Karpas-422 (cell line): ENCODE measurements at places on chromosomes 12 and 14. TPM values are rescaled to one million over a fixed set of nuclear protein-coding genes. Genes with fewer than 3 reads are reported as not detected.

PPP1R36 gene
- 0.18 and 1.7 TPM in 2 replicates for total RNA-seq

DNA sequence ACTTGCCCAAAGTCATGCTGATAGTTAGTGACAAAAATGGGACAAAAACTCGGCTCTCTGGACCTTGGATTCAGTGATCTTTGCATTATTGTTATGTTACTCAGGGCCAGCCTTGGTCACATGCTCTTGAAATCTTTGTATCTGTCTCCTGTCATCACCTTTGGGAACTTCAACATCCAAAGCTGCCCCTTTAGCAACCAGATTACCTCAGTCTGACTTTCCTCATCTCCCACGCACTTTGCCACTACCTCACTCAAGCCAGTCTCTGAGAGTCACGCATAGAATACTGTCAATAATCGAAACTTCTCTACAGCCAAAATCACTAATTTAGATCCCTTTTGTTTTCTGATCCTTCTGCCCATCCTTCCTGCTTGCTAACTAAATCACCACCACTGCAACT lies 90.8 kb upstream of the DAAM1 start:
- no peak for DNase-seq

DNA sequence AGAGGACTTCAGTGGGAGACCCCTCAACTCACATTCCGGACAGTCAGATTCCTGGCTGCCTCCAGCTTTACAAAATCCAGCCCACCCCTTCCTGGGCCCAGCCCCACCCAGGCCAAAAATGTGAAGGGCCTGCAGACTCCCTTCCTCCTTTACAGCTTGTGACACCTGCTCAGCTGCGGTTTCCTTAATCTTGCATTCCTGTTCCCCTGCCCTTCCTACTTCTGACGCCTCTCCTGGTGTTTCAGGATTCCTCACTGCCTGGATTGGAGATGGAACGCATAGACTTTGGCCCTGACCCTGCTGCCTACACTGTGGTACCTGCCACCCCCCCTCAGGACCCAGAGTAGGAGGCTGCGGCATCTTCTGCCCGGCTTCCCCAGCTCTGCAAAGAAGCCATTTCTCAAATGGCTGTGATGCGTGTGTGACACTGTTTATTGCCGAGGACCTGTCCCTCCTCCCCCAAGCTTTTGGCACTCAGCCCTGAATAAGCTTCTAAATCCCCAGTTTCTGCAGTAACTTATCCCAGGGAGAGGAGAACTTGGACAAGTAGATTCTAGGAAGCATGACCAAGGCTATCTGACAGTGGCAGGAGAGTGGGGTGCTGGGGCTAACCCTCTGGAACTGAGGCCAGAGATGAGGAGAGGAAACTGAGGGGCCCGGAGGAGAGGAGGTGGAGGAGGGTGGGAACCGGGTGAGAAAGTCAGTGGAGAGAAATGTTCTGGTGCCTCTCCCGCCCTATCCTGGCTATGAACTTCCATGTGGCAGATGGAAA lies 24.9 kb upstream of the BCDIN3D start:
- DNase-seq: no peak

GRCh38 chr12:15544589-15544988 lies 222.3 kb downstream of the PTPRO start:
- DNase-seq: no peak

- no peak for DNase-seq
Observed at GRCh38 chr14:24876996-24877395, 173.0 kb downstream of the STXBP6 start.

GRCh38 chr14:105304565-105304964 lies 3.8 kb upstream of the BRF1 start:
- no peak for DNase-seq

LRP1-AS gene
- total RNA-seq: not detected in 2 replicates

SYCP3 gene
- not detected in 2 replicates for total RNA-seq

TAC3 gene
- not detected in 2 replicates for total RNA-seq

GRCh38 chr12:120654656-120655055 lies 14.2 kb downstream of the CABP1 start:
- DNase-seq: no peak

- no peak for DNase-seq
Observed at GRCh38 chr12:69534389-69534822, 50.9 kb upstream of the CCT2 start.

SLCO1B1 gene
- not detected in 2 replicates for total RNA-seq

SIX6 gene
- not detected in 2 replicates for total RNA-seq

GRCh38 chr14:29518335-29518734 lies 409.3 kb downstream of the PRKD1 start:
- DNase-seq: no peak

DNA sequence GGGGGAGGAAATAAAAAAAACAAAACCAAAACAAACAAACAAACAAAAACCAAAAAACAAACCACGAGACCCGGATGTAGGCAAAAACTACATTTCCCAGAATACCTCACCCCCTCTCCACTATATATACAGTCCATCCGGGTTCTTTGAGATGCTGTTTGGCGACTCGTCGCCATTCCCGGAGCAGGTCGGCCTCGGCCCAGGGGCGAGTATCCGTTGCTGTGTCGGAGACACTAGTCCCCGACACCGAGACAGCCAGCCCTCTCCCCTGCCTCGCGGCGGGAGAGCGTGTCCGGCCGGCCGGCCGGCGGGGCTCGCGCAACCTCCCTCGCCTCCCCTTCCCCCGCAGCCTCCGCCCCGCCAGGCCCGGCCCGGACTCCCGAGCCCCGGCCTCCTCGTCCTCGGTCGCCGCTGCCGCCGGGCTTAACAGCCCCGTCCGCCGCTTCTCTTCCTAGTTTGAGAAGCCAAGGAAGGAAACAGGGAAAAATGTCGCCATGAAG lies at the start of gene RNF10:
TSS of gene RNF10 (plus strand) at position 154 of the 500 bp plus-strand sequence. CDS start 456 bp downstream, outside the sequence.
- DNase-seq: peak; percentile 93

- DNase-seq: no peak
Observed at GRCh38 chr12:11969437-11970154, 101.1 kb upstream of the BCL2L14 start.

GRCh38 chr14:92549105-92549858 lies 35.7 kb downstream of the RIN3 start:
- DNase-seq: no peak

GRCh38 chr14:103058164-103059055 lies 1.1 kb upstream of the CDC42BPB start:
- DNase-seq: no peak

OASL gene
- 0.69 and 1.4 TPM in 2 replicates for total RNA-seq
